ENCODE measurements at places on chromosomes 7 and 10.

GRCh38 chr7:35860664-35861063 is 59.8 kb downstream of the SEPTIN7 start:
- H3K36me3 ChIP-seq, result no peaks in the 10 kb centered on the region
- peaks cover 47% of the 10 kb centered on the region for H3K4me1 ChIP-seq
- no peaks in the 10 kb centered on the region for H3K27me3 ChIP-seq

- no peak overlapping the region for H3K4me3 ChIP-seq
- no peak for DNase-seq
- H3K4me1 ChIP-seq, result peaks cover 9% of the 10 kb centered on the region
Observed at GRCh38 chr7:151711906-151712809, 164.8 kb downstream of the PRKAG2 start.

DNA sequence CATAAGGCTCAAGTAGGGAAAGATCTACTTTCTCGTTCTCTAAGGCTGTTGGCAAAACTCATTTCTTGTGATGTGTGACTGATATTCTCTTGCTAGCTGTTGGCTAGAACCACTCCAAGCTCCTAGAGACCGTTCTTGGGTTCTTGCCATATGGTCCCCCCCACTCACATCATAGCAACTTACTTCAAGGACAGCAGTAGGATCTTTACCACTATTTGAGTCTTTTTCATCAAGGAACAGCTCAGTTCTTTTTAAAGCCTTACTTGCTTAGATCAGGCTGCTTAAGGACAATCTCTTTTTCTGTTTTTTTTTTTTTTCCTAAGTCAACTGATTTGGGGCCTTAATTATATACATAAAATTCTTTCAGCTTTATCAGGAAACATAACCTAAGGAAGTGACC is 251.1 kb downstream of the GPR37 start:
- H3K36me3 ChIP-seq, result no peaks in the 10 kb centered on the region
- no peak for DNase-seq
- H3K4me3 ChIP-seq, result no peak overlapping the region
- H3K27me3 ChIP-seq, result no peaks in the 10 kb centered on the region

DNA sequence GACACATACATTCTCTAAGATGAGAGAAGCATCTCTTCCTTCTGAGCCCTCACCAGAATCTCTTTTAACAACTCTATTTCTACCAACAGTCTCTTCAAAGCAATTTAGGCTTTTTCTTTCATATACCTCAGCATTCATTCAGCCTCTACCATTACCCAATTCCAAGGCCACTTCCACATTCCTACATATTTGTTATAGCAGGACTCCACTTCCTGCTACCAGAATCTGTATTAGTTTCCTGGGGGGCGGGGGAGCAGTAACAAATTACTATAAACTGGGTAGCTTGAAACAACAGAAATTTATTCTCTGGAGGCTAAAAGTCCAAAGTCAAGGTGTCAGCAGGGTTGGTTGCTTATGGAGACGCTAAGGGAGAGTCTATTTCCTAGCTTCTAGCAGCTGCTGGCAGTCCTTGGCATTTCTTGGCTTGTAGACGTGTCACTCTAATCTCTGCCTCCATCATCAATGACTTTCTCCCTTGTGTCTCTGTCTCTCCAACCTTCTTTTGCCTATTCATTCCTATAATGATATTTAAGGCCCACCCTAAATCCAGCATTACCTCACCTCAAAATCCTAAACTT is 7.4 kb downstream of the PRPS1L1 start:
- no peaks in the 10 kb centered on the region for H3K27me3 ChIP-seq
- H3K4me3 ChIP-seq, result no peak overlapping the region
- no peak for DNase-seq
- no peak overlapping the region for H3K27ac ChIP-seq
- no peaks in the 10 kb centered on the region for H3K4me1 ChIP-seq

- no peaks in the 10 kb centered on the region for H3K36me3 ChIP-seq
- H3K4me3 ChIP-seq, result no peak overlapping the region
- H3K4me1 ChIP-seq, result no peaks in the 10 kb centered on the region
- no peaks in the 10 kb centered on the region for H3K27me3 ChIP-seq
- H3K27ac ChIP-seq, result no peak overlapping the region
Observed at GRCh38 chr10:61081301-61081700, 137.3 kb upstream of the RHOBTB1 start.

DNA sequence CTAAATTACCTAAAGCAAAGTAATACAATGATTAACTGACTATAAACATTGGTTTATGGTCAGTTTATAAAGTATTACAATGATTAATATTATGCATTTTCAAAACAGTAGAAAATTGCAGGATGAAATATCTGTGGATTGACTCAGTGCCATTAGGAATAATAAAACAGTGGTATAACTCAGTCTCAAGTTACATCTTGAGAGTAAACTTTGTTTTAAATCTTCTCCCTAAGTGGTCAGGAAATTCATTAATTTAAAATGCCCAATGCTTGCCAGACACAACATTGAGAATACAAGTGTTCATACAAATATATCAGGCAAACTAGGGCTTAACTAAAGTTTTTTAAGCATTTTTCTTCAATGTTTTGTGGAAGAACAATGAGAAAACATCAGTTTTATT is 257.8 kb downstream of the ETV1 start:
- H3K27me3 ChIP-seq, result no peaks in the 10 kb centered on the region
- H3K36me3 ChIP-seq, result no peaks in the 10 kb centered on the region
- no peak overlapping the region for H3K4me3 ChIP-seq

DNA sequence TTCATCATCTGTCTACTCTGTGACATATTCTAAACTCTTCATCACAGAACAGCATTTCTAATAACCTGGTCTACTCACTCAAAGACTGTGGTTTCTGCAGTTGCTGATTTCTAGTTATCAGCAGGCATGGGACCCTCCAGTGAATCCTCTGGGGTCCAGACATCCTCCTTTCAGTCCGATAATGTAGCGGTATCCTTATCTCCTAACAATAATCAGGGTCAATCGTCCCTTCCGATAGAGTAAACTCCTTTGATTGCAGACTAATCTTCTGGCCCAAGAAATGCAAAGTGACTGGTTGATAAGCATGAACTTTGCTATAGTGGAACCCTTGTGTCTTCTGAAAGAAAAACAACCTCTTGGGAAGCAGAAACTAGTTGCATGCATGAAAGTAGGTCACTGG is 1209.8 kb upstream of the CELF2 start:
- no peak overlapping the region for H3K27ac ChIP-seq
- H3K36me3 ChIP-seq, result no peaks in the 10 kb centered on the region
- no peak overlapping the region for H3K4me3 ChIP-seq
- no peaks in the 10 kb centered on the region for H3K4me1 ChIP-seq
- DNase-seq, result no peak
- no peaks in the 10 kb centered on the region for H3K27me3 ChIP-seq
